ENCODE measurements at places on chromosomes 7 and 10. TPM values are rescaled to one million over a fixed set of nuclear protein-coding genes. Genes with fewer than 3 reads are reported as not detected.

DNA sequence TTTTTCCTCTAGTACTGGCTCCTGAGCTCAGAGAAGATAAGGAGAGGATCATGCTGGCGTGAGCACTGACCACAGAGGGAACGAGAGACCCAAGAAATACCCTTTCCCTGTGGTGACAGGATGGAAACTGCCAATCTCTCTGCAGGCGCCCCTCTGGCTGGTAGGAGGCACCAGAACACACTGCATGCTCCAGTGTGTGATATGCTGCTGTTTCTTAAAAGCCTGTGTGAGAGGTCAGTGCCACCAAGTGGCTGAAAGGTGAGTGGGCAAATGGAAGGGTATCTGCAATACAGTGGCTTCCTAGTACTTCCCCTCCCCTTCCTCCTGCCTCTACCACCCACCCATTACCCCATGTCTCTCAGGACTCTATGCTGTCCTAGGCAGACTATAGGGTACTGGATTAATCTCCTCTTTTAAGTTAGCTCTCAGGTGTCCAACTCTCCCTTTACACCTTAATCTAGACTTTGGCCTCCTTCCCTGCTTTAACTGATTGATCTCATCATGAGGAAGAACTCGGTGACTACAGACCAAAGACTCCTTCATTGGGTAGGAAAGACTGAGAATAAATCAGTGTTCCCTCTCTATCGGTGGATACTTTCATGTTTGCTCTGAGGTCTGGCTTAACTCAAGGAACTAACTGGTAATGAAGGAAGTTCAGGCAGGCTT, 283.6 kb downstream of the ADRA2A start:
- DNase-seq: peak; percentile 81
- H3K27me3 ChIP-seq: no peaks in the 10 kb centered on the region
- H3K27ac ChIP-seq: no peak overlapping the region
- H3K36me3 ChIP-seq: no peaks in the 10 kb centered on the region

C7orf57 gene
- total RNA-seq: not detected

CAMK2B gene
- 4.6 TPM for total RNA-seq

GRCh38 chr10:299512-299911, 164.3 kb downstream of the ZMYND11 start:
- no peak for DNase-seq
- no peak overlapping the region for H3K4me3 ChIP-seq
- H3K36me3 ChIP-seq: no peaks in the 10 kb centered on the region
- no peak overlapping the region for H3K27ac ChIP-seq
- H3K4me1 ChIP-seq: peaks cover 9% of the 10 kb centered on the region

GRCh38 chr10:96840841-96841518, 8.9 kb downstream of the LCOR start:
- H3K27me3 ChIP-seq: no peaks in the 10 kb centered on the region
- peaks cover 97% of the 10 kb centered on the region for H3K4me1 ChIP-seq
- no peak for DNase-seq
- no peak overlapping the region for H3K27ac ChIP-seq
- H3K36me3 ChIP-seq: no peaks in the 10 kb centered on the region
- H3K4me3 ChIP-seq: no peak overlapping the region

GRCh38 chr7:135326636-135327280, 93.1 kb downstream of the STRA8 start:
- H3K36me3 ChIP-seq: no peaks in the 10 kb centered on the region
- no peaks in the 10 kb centered on the region for H3K4me1 ChIP-seq
- DNase-seq: no peak
- H3K27me3 ChIP-seq: no peaks in the 10 kb centered on the region

- H3K4me1 ChIP-seq: no peaks in the 10 kb centered on the region
- H3K4me3 ChIP-seq: no peak overlapping the region
- H3K36me3 ChIP-seq: no peaks in the 10 kb centered on the region
- no peak overlapping the region for H3K27ac ChIP-seq
- no peak for DNase-seq
Observed at GRCh38 chr10:117865945-117866344, 180.8 kb downstream of the RAB11FIP2 start.

XRCC2 gene
- total RNA-seq: 10.1 TPM

DNA sequence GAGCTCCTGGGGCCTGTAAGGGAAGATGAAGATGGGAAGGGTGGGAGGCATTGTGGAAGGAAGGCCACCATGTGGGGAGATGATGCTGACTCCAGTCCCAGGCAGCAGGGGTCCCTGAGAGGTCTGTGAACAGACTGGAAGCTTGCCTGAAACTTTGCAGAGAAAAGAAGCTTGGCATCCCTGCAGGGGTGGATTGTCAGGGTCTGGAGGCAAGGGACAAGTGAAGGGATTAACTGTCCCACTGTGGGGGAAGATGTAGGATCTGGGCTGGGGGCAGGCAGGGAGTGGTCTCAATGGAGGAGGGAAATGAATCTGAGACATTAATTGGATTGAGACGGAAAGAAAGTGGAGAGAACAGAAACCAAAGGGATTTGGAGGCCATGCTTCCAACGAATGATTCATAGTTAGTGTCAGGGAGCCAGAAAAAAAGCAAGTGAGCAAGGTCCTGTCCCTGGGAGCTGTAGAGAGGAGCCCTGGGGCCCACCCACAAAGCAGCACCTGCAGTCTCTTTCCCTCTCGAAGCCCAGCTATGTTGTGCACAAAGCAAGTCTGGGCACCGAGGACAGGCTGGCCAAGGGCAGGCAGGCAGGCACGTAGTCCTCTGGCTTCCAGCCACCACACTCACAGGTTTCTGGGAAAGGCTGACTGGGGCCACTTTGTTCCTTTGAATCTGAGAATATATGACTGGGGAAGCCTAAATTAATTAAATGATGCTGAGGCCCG, 4.7 kb upstream of the SLC18A3 start:
- DNase-seq: no peak
- H3K4me1 ChIP-seq: peaks cover 7% of the 10 kb centered on the region
- no peaks in the 10 kb centered on the region for H3K36me3 ChIP-seq
- no peak overlapping the region for H3K4me3 ChIP-seq
- no peak overlapping the region for H3K27ac ChIP-seq

NCF1 gene
- total RNA-seq: 97.4 TPM

GRCh38 chr7:39212876-39213275, 235.2 kb downstream of the POU6F2 start:
- H3K27ac ChIP-seq: no peak overlapping the region
- no peak for DNase-seq
- H3K36me3 ChIP-seq: no peaks in the 10 kb centered on the region
- H3K4me1 ChIP-seq: no peaks in the 10 kb centered on the region
- H3K27me3 ChIP-seq: no peaks in the 10 kb centered on the region
- H3K4me3 ChIP-seq: no peak overlapping the region

CNTNAP2 gene
- total RNA-seq: 18.2 TPM

DNA sequence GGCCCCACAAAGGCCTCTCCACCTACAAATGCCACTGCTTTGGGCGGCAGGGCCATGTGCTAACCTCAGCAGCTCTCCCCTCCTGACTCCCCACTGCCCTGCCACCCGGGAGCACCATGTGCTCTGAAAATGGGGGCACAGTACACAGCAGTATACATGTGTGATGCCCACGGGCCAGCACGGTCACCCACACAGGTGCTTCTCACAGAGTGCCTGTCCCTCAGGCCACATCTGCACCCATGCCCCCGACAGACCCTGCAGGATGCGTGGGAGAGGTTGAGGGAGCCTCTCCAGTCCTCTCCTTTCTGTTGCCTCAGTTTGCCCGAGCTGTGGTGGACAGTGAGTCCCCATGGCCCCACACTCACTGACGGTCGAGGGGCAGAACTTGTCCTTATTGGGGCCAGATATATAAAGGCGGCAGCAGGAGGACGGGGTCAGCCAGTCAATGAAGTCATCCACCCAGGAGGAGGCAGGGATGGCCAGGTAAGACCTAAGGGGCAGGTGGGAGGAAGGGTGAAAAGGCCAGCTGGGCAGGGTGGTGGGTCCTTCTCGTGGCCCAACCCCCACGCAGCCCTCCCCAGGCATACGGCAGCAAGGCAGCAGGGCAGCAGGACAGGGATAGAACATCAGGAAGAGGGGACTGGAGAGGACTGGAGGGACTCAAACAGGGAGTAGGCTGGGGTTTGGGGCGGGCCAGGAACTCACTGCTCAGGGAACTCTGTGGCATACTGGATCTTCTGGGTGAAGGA, 19.6 kb downstream of the NPC1L1 start:
- H3K27ac ChIP-seq: no peak overlapping the region
- no peaks in the 10 kb centered on the region for H3K36me3 ChIP-seq
- no peak overlapping the region for H3K4me3 ChIP-seq
- no peaks in the 10 kb centered on the region for H3K27me3 ChIP-seq

GRCh38 chr10:129850790-129851189, 113.3 kb downstream of the EBF3 start:
- H3K4me3 ChIP-seq: no peak overlapping the region
- peaks cover 27% of the 10 kb centered on the region for H3K4me1 ChIP-seq
- DNase-seq: no peak

ARID5B gene
- 21.9 TPM for total RNA-seq

EIF4H gene
- total RNA-seq: 120 TPM

DNA sequence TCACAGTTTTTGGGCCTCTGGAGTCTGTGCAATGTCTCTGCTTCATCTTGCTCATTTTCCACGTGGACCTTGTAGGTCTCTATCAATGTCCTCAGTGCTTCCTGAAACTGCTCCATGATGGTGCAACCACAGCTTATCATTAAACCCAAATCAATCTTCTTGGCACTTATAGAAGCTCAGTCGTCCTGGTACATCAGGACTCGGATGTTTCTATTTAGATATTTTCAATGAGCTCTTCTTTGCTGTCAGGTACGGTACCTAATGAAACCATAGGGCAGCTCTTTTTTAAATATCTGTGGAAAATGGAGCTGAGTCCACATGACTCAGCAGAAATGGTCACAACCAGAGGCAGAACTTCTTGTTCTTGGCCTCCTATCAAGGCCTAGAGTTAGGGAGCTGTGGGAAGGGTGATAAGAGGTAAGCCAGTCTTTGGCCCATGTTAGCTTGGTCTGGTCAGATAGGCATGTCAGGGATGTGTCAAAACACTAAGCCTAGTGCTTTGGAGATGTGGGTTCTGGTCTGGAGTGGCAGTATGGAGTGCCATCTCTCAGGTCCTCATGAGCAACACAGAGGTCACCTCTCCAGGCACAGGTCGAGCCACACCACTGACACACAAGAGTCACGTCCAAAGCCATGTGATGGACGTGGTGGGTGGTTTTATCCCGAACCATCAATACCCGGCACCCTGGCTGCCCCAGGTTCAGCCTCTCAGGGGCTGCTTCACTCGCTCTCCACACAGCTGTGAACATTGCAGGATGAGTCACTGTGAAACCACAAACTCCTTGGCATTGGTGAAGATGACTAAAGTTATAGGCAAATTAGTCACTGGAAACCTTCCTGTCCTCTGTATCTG, 87.0 kb downstream of the TBXAS1 start:
- peaks cover 39% of the 10 kb centered on the region for H3K4me1 ChIP-seq
- no peaks in the 10 kb centered on the region for H3K27me3 ChIP-seq
- peak; percentile 46 for DNase-seq
- H3K36me3 ChIP-seq: no peaks in the 10 kb centered on the region
- H3K4me3 ChIP-seq: no peak overlapping the region
- peak overlapping the region; percentile 79 for H3K27ac ChIP-seq

ZNF365 gene
- not detected for total RNA-seq

CPA4 gene
- not detected for total RNA-seq

CYP3A4 gene
- not detected for total RNA-seq

ZNF727 gene
- total RNA-seq: 8.4 TPM

- no peaks in the 10 kb centered on the region for H3K4me1 ChIP-seq
- DNase-seq: no peak
- H3K27me3 ChIP-seq: no peaks in the 10 kb centered on the region
- H3K27ac ChIP-seq: no peak overlapping the region
Observed at GRCh38 chr10:78524941-78525340, 491.3 kb downstream of the RPS24 start.

- H3K4me3 ChIP-seq: no peak overlapping the region
- no peaks in the 10 kb centered on the region for H3K4me1 ChIP-seq
- no peaks in the 10 kb centered on the region for H3K27me3 ChIP-seq
- no peak overlapping the region for H3K27ac ChIP-seq
Observed at GRCh38 chr10:63681993-63682697, 160.9 kb downstream of the REEP3 start.

DNA sequence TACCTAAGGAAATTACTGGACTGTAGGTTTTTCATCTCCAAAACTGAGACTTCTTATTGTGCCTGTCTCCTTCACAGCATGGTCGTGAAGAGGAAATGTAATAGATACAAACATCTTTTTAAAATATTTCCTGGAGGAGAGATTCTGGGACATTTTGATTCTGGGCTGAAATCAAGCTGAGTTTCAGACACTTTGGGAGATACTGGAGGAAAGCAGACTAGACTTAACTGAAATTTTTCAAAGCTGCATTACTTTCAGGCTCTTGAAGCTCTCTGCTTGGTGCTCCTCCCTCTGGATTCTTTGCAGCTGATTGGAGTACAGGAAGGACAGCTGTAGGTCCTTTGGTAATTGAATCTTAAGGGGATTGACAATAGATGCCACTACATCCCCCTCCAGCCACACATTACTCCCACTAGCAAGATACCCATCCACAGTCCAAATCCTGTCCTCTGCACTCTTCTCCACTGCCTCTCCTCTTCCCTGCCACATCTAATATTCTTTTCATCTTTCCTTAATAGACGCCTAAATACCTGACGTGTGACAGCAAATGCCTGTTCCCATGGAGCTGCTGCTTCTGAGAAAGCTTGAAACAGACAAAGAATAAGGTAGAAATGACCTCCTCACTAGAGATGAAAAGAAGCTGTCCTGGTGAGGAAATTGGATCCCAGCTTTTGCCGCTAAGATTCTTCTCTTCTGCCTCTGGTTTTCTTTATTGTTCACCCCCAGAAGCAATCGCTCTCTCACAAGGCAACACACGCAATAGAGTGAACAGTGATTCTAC, 111.5 kb upstream of the PHYHIPL start:
- H3K27ac ChIP-seq: no peak overlapping the region
- H3K4me1 ChIP-seq: no peaks in the 10 kb centered on the region

DNA sequence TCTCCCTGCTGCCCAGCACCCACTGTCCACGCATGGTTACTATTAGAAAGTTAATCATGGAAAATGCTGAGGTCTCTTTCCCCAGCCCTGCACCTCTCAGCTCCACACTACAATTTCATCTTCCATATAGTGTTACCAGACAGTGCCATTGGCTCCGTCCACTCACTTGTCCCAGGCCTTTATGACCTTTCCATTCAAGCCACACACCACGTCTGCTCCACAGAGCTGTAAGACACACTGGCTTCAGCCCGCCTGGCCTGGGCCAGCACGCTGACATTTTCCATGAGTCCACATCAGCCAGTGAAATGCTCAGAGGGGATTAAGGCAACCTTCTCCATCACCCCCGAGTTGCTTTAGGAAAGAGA, 118.7 kb downstream of the KCNMA1 start:
- H3K27me3 ChIP-seq: no peaks in the 10 kb centered on the region
- H3K36me3 ChIP-seq: no peaks in the 10 kb centered on the region
- H3K4me3 ChIP-seq: no peak overlapping the region
- H3K27ac ChIP-seq: no peak overlapping the region
- no peak for DNase-seq
- H3K4me1 ChIP-seq: peaks cover 45% of the 10 kb centered on the region

DGKI gene
- total RNA-seq: 0.29 TPM

PCDH15 gene
- not detected for total RNA-seq

DNA sequence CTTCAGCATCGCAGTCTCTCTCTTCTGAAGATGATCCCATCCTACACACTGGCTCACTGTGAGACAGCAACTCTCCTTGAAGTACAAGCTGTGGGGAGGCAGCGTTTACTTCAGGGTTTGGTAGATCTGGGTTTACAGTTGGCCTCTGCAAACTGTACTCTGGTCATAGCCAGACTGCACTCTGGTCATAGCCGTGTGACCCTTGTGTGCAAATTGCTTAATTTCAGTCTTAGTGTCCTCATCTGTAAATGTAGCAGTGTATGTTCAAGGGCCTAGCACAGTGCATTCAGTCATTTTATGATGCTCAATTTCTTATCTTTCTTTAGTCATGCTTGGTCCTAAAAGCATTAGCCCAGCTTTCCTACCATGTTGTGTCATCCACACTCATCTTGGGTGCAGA, 188.2 kb downstream of the LRMDA start:
- H3K27ac ChIP-seq: no peak overlapping the region
- DNase-seq: no peak
- no peaks in the 10 kb centered on the region for H3K36me3 ChIP-seq
- H3K4me1 ChIP-seq: no peaks in the 10 kb centered on the region

Measured in stomach (tissue), 19 donors.